ENCODE measurements at places on chromosomes 1 and 21. TPM values are rescaled to one million over a fixed set of nuclear protein-coding genes. Genes with fewer than 3 reads are reported as not detected.

The PCP4 gene
- 2.1 TPM for total RNA-seq

The WNT9A gene
- total RNA-seq, result 0.24 TPM

The ATP1A4 gene
- 0.28 TPM for total RNA-seq

The AADACL4 gene
- not detected for total RNA-seq
